ENCODE measurements at places on chromosomes 2 and 18. TPM values are rescaled to one million over a fixed set of nuclear protein-coding genes. Genes with fewer than 3 reads are reported as not detected.

The UGT1A10 gene
- not detected for total RNA-seq

The SLC40A1 gene
- total RNA-seq = 5.0 TPM

The VIT gene
- under 0.01 TPM for total RNA-seq

The POTEC gene
- total RNA-seq = not detected

The GPR35 gene
- 0.28 TPM for total RNA-seq

The WDR75 gene
- total RNA-seq = 56.9 TPM

The B4GALT6 gene
- total RNA-seq = 3.9 TPM

The CHST9 gene
- total RNA-seq = not detected

The PDE11A gene
- 0.56 TPM for total RNA-seq

The LMAN2L gene
- 22.9 TPM for total RNA-seq

GRCh38 chr2:223297788-223298187 is 245.8 kb downstream of the KCNE4 start:
- H3K4me3 ChIP-seq = no peak overlapping the region
- no peaks in the 10 kb centered on the region for H3K27me3 ChIP-seq
- no peaks in the 10 kb centered on the region for H3K4me1 ChIP-seq
- no peak for DNase-seq
- no peaks in the 10 kb centered on the region for H3K36me3 ChIP-seq

GRCh38 chr2:200736646-200737274 is 75.0 kb upstream of the BZW1 start:
- peak overlapping the region; percentile 55 for H3K27ac ChIP-seq
- no peaks in the 10 kb centered on the region for H3K27me3 ChIP-seq
- peak; percentile 33 for DNase-seq
- no peak overlapping the region for H3K4me3 ChIP-seq
- peaks cover 9% of the 10 kb centered on the region for H3K4me1 ChIP-seq

DNA sequence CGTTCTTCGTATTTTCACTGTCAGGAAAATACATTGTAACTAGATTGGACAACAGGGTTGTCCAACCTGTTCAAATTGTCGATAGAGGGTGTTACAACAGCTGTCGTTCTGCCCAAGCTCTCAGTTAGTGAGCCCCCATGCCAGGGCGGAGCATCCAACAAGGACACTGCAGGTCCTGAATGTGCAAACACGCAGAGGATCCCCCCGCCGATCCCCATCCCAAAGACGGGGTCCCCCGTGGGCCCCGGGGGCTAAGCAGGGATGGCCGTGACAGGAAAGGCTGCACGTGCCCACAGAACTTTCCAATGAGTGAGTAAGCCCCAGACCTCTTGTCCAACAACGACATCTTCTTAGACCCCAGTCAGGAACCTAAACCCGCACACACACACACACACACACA is 140.8 kb downstream of the PXDN start:
- no peak for DNase-seq
- H3K4me3 ChIP-seq = no peak overlapping the region
- H3K27me3 ChIP-seq = no peaks in the 10 kb centered on the region
- no peaks in the 10 kb centered on the region for H3K36me3 ChIP-seq
- peaks cover 38% of the 10 kb centered on the region for H3K4me1 ChIP-seq

- DNase-seq = no peak
- no peak overlapping the region for H3K27ac ChIP-seq
- peaks cover 22% of the 10 kb centered on the region for H3K36me3 ChIP-seq
- peaks cover 7% of the 10 kb centered on the region for H3K4me1 ChIP-seq
- no peak overlapping the region for H3K4me3 ChIP-seq
These were observed 11.9 kb downstream of the PIK3C3 start for GRCh38 chr18:41966943-41967342.

GRCh38 chr2:175353275-175353674 is 171.8 kb upstream of the ATP5MC3 start:
- no peaks in the 10 kb centered on the region for H3K36me3 ChIP-seq
- peaks cover 4% of the 10 kb centered on the region for H3K27me3 ChIP-seq
- no peak overlapping the region for H3K27ac ChIP-seq

- DNase-seq = peak; percentile 38
- no peaks in the 10 kb centered on the region for H3K36me3 ChIP-seq
- peaks cover 3% of the 10 kb centered on the region for H3K4me1 ChIP-seq
- H3K27ac ChIP-seq = no peak overlapping the region
- H3K27me3 ChIP-seq = no peaks in the 10 kb centered on the region
These were observed 3.5 kb downstream of the NBEAL1 start for GRCh38 chr2:203018181-203018580.

DNA sequence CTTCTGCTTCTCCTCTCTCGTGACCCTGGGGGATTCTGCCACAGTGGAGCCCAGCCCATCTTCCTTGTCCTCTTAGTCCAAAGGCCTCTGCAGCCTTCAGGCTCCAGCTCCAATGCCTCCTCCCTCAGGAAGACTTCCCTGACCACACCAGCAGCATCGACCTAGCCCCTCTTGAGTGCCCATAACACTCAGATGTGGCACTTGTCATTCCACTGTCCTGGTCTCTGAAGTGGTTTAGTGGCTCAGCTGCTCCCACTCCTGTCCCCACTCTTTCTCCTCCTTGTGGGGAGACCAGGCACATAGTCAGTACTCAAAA is 97.5 kb downstream of the STPG4 start:
- peak overlapping the region; percentile 90 for H3K27ac ChIP-seq
- DNase-seq = no peak
- H3K4me3 ChIP-seq = no peak overlapping the region

- H3K36me3 ChIP-seq = no peaks in the 10 kb centered on the region
- DNase-seq = peak; percentile 28
- no peaks in the 10 kb centered on the region for H3K4me1 ChIP-seq
- H3K27me3 ChIP-seq = peaks cover 5% of the 10 kb centered on the region
These were observed 178.7 kb downstream of the CLIP4 start for GRCh38 chr2:29293830-29294438.

GRCh38 chr18:75408554-75409506 is 18.7 kb downstream of the SMIM21 start:
- H3K4me1 ChIP-seq = peaks cover 13% of the 10 kb centered on the region
- H3K27ac ChIP-seq = peak overlapping the region; percentile 32
- H3K36me3 ChIP-seq = no peaks in the 10 kb centered on the region

DNA sequence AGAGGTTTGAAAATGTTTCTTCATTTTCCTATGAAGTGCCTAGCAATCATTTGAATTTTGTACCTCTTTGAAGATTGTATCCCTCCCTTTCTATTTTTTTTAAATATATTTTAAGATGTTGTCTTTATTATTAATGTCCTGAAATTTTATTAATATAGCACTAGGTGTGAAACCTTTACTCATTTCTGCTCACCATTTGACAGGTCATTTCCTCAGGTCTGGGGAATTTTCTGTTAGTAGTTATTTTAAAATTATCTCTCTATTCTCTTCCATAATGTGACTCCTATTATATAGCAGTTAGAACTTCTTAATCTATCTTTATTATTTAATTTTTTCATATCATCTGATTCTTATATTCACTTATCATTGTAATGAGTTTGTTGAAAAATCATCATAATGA is 1038.6 kb upstream of the SLC39A10 start:
- no peaks in the 10 kb centered on the region for H3K4me1 ChIP-seq
- H3K4me3 ChIP-seq = no peak overlapping the region
- H3K36me3 ChIP-seq = no peaks in the 10 kb centered on the region
- H3K27ac ChIP-seq = no peak overlapping the region
- H3K27me3 ChIP-seq = no peaks in the 10 kb centered on the region

- no peak overlapping the region for H3K27ac ChIP-seq
- H3K36me3 ChIP-seq = no peaks in the 10 kb centered on the region
- H3K4me1 ChIP-seq = no peaks in the 10 kb centered on the region
- H3K4me3 ChIP-seq = no peak overlapping the region
- no peak for DNase-seq
- H3K27me3 ChIP-seq = no peaks in the 10 kb centered on the region
These were observed 108.7 kb downstream of the NCKAP5 start for GRCh38 chr2:133459590-133459989.

- no peak overlapping the region for H3K27ac ChIP-seq
- no peak for DNase-seq
- no peak overlapping the region for H3K4me3 ChIP-seq
- peaks cover 15% of the 10 kb centered on the region for H3K4me1 ChIP-seq
- no peaks in the 10 kb centered on the region for H3K27me3 ChIP-seq
These were observed 101.9 kb upstream of the MCFD2 start for GRCh38 chr2:47017541-47017940.

GRCh38 chr2:100142393-100142792 is at the start of gene AFF3:
Gene AFF3 (minus strand): TSS chr2:100142590. CDS start chr2:100104454, 38,136 bp downstream.
- no peak within 1 kb of the TSS for H3K4me3 ChIP-seq
- DNase-seq = no peak

DNA sequence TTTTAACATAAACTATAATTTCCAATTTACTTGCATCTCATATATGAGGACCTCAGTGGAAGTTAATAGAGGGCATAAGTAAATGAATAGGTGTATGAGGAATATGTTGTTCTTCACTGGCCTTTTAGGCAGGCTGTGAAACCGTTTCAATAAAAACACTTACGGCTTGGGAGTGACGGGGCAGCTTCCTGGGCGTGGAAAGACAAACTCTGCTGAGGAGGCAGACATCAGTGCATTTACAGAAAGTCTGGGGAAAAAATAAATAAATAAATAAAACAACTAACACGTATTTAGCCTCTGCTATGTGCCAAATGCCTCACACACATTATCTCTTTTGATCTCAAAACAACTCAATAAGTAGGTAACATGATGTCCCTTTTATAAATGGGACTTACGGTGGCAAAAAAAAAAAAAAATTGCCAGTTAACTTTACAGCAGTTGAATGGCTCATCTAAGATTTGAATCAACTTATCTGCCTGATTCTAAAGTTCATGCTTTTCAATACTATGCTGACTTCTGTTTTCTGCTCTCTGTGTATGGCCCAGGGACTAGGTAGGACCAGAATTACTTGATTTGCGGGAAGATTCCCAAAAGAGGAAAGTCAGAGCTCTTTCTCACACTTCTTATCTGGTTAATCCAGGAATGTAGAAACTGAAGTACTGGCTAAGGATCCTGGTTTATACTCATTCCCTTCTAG is 77.5 kb upstream of the LRATD1 start:
- no peaks in the 10 kb centered on the region for H3K27me3 ChIP-seq
- DNase-seq = no peak
- H3K36me3 ChIP-seq = no peaks in the 10 kb centered on the region
- H3K4me3 ChIP-seq = no peak overlapping the region
- H3K4me1 ChIP-seq = no peaks in the 10 kb centered on the region

DNA sequence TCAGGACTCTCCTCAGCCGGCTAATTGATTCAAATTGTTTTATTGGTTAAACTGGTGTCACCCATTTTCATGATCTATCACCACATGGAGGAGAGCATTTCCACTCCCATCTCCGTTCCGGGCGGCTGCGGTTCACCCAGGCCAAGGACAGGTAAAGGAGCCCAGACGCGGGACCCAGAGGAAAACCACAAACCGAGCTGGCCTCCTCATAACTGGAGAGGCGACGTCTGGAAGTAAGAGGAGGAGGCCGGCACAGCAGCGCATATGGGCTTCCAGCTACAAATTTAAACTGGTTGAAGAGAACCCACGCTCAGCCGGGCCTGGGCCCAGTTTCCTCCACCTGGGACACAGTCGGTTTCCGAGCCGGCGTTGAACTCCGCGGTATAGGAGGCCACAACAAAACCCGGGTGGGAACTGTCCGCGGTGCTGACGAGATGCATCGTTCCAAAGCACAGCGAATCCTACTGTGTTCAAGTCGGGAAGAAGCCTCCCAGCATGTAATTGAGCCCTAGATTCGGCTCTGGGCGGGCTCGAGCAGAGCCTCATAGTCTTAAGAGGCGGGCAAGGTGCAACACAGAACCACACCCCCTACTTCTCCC is 3.0 kb upstream of the SKOR2 start:
- no peaks in the 10 kb centered on the region for H3K36me3 ChIP-seq
- H3K4me1 ChIP-seq = no peaks in the 10 kb centered on the region
- H3K27ac ChIP-seq = no peak overlapping the region
- no peak overlapping the region for H3K4me3 ChIP-seq

- H3K27me3 ChIP-seq = no peaks in the 10 kb centered on the region
- no peaks in the 10 kb centered on the region for H3K4me1 ChIP-seq
- H3K36me3 ChIP-seq = no peaks in the 10 kb centered on the region
- DNase-seq = no peak
These were observed 103.1 kb downstream of the CCDC85A start for GRCh38 chr2:56286936-56287335.

- H3K36me3 ChIP-seq = no peaks in the 10 kb centered on the region
- H3K27me3 ChIP-seq = no peaks in the 10 kb centered on the region
- DNase-seq = no peak
- H3K4me3 ChIP-seq = no peak overlapping the region
These were observed 1072.7 kb downstream of the DSC3 start for GRCh38 chr18:29969876-29970275.

DNA sequence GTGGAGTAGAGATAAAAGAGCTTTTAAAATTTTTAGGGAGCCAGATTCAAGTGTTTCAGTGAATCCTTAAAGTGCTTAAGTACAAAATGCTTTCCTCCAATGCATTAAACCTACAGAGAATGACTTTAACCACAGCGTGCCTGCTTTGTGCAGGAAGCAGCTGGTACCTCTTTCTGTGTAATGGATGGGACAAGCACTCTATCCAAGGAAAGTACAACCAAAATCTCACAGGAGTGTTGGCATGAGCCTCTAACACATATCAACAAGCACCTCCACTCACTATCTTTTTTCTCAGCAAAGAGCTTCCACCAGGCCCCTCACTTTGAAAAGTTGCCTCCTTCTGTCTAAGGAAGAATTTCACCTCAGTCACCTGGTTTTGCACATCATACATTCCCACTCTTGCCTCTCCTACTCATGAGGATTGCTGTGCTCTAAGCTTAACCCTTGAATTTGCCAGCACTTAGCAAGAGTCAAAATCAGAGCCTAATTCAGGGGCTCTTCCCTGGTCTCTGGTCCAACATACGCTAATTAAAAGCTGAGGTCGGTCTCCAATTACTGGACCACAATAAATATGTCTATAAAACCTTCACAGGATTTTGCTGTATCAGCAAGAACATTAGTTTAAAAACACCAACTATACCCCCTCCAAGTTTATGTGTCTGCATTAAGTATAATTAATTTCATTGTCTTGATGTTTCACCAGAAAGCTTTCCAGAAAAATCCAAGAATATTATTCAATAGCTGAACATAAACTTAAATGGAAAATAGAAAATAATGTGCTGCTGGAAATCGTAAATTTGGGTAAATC is 68.9 kb downstream of the ZNF521 start:
- H3K4me1 ChIP-seq = peaks cover 18% of the 10 kb centered on the region
- H3K36me3 ChIP-seq = peaks cover 6% of the 10 kb centered on the region
- H3K27me3 ChIP-seq = no peaks in the 10 kb centered on the region
- no peak for DNase-seq
- no peak overlapping the region for H3K4me3 ChIP-seq
- H3K27ac ChIP-seq = no peak overlapping the region

GRCh38 chr2:216765761-216766262 is 70.5 kb upstream of the IGFBP5 start:
- no peak overlapping the region for H3K27ac ChIP-seq
- no peaks in the 10 kb centered on the region for H3K36me3 ChIP-seq
- H3K4me1 ChIP-seq = peaks cover 3% of the 10 kb centered on the region
- peaks cover 8% of the 10 kb centered on the region for H3K27me3 ChIP-seq

All from IMR-90 (cell line).